CD4-positive, alpha-beta T cell treated with Interleukin-15 for 4 hours (primary cell): ENCODE measurements at places on chromosomes 1 and 21.
A peak's percentile ranks its signal among the peaks of the same experiment; 100 is the strongest.

GRCh38 chr1:2460996-2461751, 14.9 kb upstream of the PLCH2 start:
- no peak for DNase-seq

- DNase-seq = no peak
These were observed 31.4 kb upstream of the CD84 start for GRCh38 chr1:160610569-160611242.

DNA sequence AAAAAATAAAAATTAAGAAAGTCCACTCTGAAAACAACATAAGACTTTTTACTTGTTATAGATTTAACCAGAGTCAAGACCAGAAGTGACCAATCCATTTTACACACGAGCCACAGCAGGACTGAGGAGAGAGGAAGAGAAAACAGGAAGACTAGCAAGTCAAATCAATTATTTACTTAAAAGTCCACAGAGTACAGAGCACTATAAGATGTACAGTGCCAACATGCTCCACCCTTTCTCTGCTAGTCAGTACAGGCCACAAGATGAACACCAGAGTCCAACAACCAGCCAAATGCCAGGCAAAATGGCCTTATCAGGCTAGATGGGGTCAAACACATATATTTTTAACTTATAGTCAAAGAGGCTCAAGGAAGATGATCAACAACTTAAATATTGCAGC, 19.5 kb downstream of the LUZP1 start:
- DNase-seq = no peak

DNA sequence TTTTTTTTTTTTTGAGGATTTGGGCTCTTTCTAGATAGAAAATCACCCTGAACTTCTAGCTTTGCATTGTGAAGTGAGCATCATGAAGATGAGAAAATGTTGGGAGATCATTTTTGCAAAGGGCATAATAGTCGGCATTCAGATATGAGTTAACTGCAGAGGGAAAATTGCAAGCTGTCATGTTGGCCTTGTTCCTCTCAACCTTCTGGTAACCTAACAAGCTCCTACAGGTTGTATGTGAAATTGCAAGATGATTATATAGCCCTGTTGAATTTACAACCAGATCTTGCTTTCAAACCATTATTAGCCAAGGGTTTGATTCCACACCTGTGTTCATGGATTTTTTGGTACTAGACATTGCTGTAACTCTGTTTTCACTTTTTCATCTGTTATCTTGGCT, 2.2 kb downstream of the ELOA start:
- peak; percentile 18 for DNase-seq

GRCh38 chr1:216600730-216601609, 122.3 kb downstream of the ESRRG start:
- no peak for DNase-seq

DNA sequence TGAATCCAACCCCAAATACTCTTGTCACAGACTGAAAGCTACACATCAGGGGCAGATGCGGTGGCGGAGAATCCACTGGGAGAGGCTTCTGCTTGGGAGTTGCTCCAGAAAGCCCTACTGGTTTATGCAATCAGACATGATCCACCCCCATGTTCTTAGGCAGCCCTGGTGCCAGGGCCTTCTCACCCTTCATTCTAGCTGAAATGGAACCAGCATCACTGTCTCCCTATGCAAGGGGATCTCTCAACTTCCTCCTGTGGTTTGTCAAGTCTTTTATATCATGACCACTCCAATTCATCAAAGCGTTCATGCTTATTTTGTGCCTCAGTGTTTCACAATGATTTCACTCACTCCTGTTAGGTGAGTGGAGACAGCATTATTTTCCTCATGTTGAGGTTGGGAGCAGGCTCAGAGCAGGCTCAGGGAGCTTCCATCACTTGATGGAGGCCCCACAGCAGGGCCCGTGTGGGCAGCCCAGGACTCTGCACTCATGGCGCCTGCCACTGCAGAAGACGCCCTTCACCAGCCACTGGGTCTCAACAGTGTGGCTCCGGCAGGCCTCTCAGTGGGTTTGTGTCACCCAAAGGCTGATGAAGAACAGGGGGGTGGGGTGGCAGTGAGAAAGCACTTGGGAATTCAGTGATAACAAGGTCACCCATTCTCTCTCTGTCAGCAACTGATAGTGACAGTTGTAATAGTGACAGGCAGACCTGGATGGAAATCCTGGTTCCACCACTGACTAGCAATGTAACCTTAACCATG, 67.1 kb downstream of the CD58 start:
- peak; percentile 47 for DNase-seq

- no peak for DNase-seq
These were observed 102.7 kb downstream of the KCND3 start for GRCh38 chr1:111886741-111887140.

GRCh38 chr1:111054656-111055055, 85.2 kb downstream of the DRAM2 start:
- no peak for DNase-seq

DNA sequence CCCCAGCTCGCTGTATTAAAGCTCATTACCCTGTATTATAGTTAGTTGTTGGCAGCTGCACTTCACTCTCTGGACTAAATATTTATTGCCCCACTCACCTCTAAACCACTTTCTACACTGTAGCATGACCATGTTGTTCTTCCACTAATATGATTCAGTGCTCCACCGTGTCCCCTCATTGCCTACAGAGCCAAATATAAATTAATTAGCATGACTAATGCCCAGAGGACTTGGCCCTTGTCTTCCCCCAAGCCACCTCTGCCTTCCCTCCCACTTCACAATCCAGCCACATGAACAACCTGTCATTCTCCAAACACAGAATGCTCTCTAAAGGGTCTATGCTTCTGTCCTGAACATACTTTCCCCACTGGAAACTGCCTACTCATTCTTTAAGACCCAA, 276.5 kb downstream of the PLPP3 start:
- DNase-seq = no peak

- no peak for DNase-seq
These were observed 16.3 kb downstream of the STRIP1 start for GRCh38 chr1:110050602-110051261.

DNA sequence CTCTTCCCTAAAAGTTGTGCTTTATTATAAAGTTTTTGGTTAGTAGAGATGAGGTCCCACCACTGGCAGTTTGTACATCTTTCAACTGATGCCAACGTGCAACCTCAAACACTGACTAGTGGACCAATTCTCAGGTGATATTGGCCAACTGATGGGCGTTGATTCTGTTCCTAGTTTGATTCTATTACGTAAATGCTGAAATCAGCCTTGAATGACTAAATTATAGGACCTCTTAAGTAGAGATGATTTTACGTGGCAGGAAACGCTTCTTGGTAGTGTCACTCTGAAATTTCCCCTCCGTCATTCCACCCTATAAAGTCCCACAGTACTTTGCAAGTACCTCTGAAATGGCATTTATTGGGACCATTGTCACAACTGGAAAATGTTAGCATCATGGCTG, 8.8 kb upstream of the FNDC7 start:
- DNase-seq = peak; percentile 58

- no peak for DNase-seq
These were observed 60.2 kb upstream of the ARHGEF16 start for GRCh38 chr1:3393987-3394920.

DNA sequence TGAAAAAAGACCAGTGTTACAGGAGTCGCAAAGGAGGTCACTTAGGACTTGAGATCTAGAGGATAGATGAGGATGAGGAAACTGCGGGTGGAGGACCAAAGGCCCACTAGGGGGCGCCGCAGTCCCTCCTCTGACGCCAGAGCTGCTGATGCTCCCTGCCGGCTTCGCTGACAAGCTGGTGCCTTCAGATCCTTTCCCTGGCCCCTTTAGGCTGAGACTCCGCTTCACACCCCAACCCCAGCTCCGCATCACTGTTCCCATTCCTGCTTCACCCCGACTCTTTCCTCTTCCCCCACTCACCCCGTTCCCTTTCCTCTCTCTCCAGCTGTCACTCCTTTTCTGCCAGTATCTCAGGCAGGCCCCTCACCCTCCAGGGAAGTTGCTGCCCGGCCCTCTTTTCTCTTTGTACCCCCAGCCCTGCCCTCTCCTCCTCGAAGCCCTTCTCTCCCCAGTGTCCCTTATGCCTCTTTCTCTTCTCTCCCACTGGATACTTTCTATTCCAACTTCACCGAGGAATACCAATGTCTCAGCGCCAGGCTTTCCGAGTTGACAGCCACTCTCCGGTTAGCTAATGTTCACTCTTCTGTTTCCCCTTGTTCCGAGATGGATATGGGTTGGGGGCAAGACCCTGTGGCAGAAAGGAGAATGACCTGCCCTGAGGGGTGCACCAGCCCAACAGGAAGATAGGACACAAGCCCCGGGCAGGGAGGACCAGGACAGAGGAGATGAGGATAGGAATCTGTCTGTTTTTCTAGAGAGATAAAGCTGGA, 4.5 kb downstream of the KCNJ9 start:
- peak; percentile 72 for DNase-seq

GRCh38 chr1:3319874-3320245, 134.6 kb upstream of the ARHGEF16 start:
- peak; percentile 4 for DNase-seq

GRCh38 chr21:37043818-37044217, 29.1 kb downstream of the PIGP start:
- DNase-seq = no peak

GRCh38 chr1:155485222-155485621, 77.4 kb downstream of the ASH1L start:
- no peak for DNase-seq

DNA sequence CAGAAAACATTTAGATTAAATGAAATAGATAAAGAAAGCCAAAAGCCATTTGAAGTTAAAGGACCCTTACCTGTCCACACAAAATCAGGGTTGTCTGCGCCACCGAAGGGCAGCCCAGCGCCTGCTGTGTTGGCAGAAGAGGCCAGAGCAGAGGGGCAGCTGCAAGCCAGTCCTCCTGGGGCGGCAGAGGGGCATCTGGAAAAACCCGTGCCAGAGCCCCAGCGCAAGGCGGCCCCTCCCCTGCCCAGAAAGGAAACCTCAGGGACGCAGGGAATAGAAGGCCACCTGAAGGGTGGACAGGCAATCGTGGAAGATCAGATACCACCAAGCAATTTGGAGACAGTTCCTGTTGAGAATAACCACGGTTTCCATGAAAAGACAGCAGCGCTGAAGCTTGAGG, 10.7 kb downstream of the NDUFV3 start:
- DNase-seq = no peak

DNA sequence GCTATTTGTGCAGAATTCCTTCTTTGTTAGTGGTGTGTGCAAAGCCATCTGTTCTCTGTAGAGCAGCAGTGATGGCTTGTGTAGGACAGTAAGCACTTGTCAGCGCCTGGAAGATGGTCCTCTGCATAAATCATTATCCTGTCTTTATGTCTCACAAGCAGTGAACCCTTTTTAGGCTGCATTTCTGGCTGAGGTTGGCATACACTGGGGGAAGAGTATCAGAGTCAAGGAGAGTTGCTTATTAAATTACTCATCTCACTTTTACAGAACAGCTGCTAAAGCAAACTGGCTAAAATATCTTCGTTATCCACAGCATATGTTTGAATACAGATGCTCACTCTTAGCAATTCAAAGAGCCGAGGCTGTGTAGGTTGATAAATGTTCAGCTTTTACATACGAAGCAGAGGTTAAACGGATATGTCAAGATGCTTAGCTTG, 54.6 kb upstream of the NCAM2 start:
- no peak for DNase-seq

GRCh38 chr1:223482766-223483165, 89.6 kb downstream of the CCDC185 start:
- DNase-seq = no peak

GRCh38 chr1:14787604-14788003, 189.1 kb downstream of the KAZN start:
- no peak for DNase-seq

DNA sequence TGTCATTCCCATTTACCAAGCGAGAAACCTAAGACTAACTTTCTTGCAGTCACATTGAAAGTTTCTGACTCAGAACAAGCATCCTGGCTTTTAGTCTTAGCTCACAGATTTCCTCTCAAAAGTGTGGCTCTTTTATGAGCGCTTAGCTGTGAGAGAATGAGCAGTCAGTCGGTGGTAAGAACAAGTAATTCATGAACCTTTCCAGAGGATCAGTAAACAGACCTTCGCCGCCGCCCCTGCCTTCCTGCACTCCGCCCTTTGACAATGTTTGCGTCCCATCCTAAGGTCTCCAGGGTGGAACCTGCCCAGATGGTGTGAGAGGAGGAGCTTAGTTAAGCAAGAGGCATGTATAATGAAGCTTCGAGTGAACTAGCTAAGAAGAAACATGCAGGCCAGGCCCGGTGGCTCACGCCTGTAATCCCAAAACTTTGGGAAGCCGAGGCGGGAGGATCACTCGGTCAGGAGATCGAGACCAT, 142.4 kb downstream of the GLUL start:
- DNase-seq = no peak

DNA sequence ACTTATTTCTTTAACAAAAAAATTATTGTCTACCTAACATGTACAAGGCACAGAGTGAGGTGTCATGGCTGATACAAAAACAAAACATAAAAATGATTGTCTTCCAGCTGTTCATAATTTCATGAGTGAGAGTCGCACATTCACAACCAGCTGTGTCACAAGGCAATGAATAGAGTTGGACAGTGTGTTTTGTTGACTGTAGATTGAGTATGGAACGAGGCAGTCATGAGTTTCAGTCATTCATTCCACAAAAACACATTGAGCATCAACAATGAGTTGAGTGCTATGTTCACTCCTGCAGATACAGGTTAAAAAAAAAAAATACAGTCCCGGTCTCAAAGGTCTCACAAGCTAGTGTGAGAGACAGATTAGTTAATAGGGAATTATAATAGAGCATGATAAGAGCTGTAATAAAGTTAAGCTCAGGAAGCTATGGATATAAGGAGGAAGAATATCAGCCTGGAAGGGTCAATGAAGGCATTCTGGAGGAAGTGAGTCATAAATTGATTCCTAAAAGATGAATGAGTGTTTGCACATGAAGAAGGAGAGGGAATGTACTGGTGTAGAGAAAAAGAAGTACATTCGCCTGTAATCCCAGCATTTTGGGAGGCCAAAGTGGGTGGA, 47.8 kb upstream of the ARHGAP29 start:
- DNase-seq = no peak

- DNase-seq = no peak
These were observed 111.4 kb upstream of the ARTN start for GRCh38 chr1:43822040-43822690.

- no peak for DNase-seq
These were observed 601 bp downstream of the CEPT1 start for GRCh38 chr1:111140680-111140967.

DNA sequence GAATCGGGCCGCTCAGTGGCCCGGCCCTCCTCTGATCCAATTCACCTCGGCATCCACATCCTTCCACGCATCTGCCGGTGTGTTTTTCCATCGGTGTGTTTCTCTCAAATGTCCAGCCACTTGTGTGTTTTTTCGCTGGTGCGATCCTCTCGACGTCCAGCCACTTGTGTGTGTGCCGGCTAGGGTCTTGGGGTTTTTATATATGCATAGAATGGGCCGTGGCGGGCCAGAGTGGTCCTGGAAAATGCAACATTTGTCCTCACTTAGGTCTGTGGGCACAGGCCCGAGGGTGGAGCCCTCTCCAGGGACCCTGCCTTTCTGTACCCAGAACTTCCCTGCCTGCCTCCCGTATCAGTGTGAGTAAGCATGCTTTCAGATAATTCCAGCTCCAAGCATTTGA, 1106.4 kb downstream of the AMY1C start:
- DNase-seq = no peak
